ENCODE measurements at places on chromosomes 11 and 22.
A peak's percentile ranks its signal among the peaks of the same experiment; 100 is the strongest.

DNA sequence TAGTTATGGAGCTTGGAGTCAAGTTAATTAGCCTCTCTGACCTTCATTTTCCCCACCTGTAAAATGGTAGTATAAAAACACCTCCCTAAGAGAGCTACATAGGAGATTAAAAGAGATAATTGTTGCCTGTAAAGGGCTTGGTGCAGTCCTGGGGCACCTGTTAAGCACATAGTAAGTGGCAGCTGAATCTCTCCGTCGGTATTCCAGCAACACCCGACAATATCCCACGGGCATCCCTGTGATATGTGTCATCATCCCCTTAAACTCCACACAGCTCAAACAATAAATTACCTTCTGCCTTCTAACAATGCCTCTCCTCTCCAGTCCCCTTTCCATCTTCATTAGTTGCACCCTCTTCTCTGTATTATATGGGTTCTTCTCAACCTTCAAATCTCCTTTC is 121.5 kb downstream of the C11orf91 start:
- no peak for DNase-seq

DNA sequence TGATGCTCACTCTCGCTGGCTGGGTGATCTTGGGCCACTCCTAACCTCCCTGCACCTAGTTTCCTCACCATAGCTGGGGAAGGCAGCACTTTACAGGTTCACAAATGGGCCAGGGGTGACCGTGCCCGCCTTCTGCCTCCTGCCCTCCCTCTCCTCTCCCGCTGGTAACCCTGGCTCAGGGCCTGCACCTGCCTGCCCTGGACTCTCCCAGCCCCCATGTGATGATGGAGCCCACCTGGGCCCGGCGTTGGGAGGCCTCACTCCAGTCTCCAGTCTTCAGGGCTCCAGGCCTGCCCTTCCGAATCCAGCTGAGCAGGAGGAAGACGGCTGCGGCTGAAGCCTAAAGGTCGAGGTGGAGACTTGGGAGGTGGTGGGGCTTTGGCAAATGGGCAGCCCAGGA is 152.9 kb downstream of the CACNA1I start:
- DNase-seq = no peak

DNA sequence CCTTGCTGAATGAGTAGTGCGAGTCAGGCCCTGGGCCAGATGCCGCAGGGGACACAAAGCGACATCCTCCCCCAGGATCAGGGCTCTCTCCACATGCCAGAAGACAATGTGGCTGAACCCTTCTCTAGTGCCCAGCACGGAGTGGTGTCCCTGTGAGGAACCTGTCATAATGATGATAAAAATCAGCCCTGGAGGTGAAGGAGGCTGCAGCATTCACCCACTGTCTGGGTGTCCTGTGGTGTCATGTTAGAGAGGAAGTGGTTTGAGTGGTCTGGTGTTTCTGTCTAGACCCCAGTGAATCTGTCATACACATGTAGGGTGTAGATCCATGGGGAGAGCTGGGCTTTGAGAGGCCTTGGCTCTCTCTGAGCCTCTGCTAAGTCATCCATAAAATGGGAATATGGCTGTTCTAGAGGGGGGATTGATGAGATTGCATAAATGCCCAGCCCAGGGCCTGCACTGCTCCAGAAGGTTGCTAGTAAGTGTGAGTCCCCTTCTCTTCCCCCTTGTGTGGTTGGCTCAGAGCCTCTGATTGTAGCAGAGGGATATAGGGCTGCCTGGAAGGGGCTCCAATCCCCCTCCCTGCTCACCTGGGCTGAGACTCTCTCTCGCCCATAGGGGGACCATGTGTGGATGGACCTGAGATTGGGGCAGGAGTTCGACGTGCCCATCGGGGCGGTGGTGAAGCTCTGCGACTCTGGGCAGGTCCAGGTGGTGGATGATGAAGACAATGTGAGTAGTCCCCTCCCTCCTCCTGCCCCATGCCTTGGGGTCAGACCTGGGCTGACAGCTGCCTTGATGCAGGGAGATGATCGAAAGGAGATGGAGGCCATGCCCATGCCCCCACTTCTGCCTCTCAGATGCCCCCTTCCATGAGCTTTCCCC is 14.3 kb downstream of the MYO7A start:
- no peak for DNase-seq

DNA sequence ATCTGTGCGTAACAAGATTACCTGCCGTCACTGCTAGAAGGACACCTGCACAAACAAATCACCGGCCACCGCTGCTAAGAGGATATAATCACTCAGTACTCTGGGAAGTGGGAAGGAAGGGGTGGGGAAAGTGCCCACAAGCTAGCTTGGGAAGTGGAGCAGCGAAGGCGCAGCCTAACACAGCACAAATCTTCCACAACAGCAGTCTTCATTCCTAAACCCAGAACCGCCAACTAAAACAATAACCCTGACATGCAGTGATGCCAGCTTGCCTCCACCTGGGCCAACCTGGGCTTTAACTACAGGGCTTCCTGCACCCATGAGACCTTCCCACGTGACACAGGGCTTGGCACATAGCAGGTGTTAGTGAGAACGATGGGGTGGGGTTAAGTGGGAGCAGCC is 5.1 kb downstream of the DGCR2 start:
- DNase-seq = no peak

DNA sequence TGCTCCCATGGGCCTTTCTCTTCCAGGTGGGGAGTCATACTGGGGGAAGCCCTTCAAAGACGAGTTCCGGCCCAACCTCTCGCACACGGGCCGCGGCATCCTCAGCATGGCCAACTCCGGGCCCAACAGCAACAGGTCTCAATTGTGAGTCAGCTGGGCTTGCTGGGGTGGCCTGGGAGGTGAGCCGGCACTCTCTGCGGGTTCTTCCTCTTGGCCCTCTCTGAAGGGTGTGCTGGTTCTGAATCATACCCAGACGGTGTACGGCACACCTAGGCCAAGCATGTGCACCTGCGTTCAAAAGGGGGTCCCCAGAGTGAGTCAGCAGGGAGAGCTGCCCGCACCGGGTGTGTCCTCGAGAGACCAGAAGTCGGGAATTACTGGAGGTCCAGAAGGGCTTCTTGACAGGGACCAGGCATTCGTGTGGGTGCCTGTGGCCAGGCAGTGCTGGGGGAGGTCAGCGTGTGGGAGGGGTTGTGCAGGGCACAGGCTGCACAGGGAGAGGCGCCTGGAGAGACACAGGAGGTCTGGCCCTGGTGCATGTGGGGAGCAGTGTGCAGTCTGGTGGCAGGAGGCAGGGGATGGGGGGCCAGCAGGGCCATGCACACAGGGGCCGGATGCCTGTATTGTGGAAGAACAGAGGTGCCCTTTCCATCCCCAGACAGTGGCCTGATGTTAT is 23.0 kb downstream of the PPIL2 start:
- DNase-seq = no peak

DNA sequence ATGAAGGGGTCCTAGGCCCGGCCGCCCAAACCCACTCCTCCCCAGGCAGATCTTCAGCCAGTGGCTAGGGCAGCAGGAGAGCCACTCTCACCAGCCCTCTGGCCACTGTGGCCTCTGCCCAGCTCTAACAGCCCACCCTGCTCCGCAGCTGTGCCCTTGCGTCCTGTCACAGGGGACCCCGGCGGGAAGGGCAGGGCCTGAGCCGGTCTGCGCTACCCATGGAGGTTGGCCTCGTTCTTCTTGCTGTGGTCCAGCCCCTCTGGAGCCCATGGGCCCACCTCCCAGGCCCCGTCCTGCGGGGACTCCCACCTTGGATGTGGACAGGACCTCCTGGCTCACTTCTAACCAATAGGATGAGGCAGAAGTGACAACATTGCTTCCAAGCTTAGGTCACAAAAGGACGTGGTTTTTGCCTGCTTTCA is 38.3 kb upstream of the TH start:
- DNase-seq = no peak

DNA sequence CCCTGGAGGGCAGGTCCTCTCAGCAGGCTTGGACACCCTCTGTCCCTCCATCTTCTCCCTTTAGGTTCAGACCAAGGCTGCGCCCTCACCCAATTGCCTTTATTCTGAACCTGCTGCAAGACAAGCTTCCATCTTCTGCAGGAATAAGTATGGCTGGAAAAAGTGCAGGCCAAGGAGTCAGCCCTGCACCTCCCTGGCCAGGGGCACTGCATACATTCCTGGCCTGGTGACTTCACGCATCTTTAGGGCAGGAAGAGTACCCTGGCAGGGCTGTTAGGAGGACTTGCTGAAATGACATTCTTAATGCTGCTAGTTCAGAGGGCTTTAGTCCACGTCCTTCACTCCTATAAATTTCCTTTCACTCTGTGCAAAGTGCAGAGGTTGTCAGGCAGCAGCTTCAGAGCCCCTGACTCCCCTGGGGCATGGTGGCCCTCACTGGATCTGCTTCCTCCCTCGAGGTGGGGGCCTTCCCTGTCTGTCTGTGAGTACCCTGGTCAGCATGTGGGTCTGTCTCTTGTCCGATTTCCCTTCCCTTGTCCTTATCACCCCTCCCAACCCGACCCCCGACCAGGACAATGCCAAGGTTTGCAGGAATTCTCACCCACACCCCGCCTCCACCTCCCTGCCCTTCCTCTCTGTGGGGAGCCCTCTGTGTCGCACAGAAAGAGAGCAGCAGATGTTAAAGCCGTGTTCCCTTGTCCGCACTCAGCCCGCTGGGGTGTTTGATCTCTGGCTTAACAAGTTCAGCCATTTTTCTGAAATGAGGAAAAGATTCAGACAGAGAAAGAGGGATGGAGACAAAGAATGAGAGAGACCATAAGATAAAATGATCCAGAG is 124.5 kb upstream of the SYT13 start:
- DNase-seq = peak; percentile 39

GRCh38 chr11:8789864-8790263 is 107.3 kb downstream of the RPL27A start:
- no peak for DNase-seq

DNA sequence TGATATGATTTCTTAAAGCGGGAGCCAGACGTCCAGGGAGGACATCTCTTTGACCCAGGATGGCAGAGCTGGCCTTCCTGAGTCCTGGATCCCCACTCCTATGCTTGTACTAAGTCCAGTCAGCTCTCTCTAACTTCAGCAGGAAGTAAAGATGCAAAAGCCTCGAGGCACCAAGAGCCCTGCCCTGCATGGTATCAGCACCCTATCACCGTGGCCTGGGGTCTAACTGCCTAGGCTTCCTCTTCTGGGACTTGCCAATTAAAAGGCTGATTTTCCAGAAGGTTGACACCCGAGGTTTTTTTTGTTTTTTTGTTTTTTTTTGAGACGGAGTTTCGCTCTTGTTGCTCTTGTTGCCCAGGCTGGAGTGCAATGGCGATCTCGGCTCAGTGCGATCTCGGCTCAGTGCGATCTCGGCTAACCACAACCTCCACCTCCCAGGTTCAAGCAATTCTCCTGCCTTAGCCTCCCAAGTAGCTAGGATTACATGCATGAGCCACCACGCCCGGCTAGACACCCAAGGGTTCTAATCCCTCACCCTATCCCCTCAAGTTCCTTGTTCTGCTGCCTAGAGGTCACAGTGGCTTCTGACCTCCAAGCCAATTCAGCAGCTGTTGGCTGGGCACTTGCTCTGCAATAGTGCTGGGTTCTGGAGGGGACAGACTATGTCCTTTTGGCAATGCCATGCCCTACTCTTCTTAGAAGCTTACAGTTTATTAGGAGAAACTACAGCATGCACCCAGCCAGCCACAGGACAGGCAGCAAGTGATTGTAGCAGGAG is 50.6 kb upstream of the FTH1 start:
- DNase-seq = no peak

GRCh38 chr11:9577556-9577955 is 4.1 kb downstream of the WEE1 start:
- no peak for DNase-seq

- no peak for DNase-seq
These were observed 5.2 kb upstream of the H19 start for GRCh38 chr11:2002807-2003206.

DNA sequence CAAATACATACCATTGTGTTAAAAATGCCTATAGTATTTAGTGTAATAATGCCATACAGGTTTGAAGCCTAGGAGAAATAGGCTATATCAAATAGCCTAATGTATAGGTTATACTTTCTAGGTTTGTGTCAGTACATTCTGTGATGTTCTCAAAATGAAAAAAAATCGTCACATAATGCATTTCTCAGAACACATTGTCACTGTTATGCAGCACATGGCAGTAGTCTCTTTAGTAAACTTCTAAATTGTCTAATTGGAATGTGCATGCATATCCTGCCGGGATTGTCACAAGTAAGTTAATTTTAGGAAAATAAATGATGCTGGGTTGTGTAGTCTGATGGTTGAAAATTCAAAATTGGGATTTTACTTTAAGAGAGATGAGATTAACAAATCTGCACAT is 920.1 kb upstream of the CNTN5 start:
- DNase-seq = no peak

GRCh38 chr11:66311470-66311964 is 5.3 kb downstream of the CD248 start:
- no peak for DNase-seq

Measured in iPS-NIHi11 (cell line).